Frontal cortex (tissue), 4 donors: ENCODE measurements at places on chromosomes 12 and 14.

GRCh38 chr14:62247266-62247665 is 485.0 kb downstream of the SNAPC1 start:
- no peak for DNase-seq

GRCh38 chr12:75568393-75568792 is 57.0 kb upstream of the KRR1 start:
- no peak for DNase-seq

- DNase-seq, result no peak
These were observed 65.1 kb upstream of the DYNC1H1 start for GRCh38 chr14:101899263-101899662.

DNA sequence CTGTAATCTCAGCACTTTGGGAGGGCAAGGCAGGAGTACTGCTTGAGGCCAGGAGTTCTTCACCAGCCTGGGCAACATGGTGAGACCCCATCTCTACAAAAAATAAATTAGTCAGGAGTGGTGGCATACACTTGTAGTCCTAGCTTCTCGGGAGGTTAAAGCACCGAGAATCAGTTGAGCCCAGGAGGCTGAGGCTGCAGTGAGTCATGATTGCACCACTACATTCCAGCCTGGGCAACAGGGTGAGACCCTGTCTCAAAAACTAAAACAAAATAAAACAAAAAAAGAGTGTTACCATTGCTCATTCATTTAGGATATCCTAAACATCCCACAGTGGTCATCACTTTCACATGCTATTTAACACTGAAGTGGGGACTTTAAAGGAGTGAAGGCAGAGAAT is 7.8 kb downstream of the NEK9 start:
- no peak for DNase-seq

GRCh38 chr12:49796155-49796554 is 32.1 kb downstream of the NCKAP5L start:
- no peak for DNase-seq

GRCh38 chr12:132646850-132647249 is 28.3 kb downstream of the P2RX2 start:
- no peak for DNase-seq

DNA sequence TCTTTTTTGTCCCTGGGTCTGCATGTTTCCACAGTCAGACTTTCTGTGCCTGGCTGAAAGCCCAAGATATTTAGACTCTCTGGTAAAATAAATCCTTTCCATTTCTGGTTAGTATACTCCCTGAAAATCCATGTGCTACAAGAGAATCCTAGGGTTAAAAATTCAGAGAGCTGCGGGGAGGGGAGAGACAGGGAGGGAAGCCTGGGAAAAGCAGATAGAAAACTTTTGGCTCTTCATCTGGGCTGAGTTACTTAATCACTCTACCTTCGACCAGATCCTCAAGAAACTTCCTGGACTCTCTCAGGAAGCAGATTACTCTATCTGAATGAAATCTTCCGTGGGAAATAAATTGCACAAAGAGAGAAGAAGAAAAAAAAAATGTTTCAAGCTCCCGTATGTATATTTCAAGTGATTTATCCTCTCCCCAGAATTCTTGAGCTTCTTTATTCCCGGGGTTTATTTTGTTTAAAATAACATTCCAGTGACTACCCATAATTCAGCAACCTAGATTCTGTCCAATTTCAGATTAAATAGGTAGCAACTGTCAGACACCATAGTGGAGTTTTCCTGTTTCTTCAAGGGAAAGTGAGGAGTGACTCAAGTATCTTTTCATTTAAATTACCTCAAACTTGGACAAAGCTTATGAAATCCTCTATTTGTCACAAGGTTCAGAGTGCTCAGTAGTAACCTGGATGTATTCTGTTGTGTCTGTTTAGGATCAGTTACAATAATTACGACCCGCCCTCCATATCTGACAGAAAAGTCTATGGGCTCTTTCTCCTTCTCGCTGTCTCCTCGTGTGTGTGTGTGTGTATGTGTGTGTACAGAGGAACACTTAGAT is 163.7 kb downstream of the MYRFL start:
- DNase-seq, result no peak

GRCh38 chr14:22577334-22577908 is 11.6 kb downstream of the DAD1 start:
- no peak for DNase-seq

DNA sequence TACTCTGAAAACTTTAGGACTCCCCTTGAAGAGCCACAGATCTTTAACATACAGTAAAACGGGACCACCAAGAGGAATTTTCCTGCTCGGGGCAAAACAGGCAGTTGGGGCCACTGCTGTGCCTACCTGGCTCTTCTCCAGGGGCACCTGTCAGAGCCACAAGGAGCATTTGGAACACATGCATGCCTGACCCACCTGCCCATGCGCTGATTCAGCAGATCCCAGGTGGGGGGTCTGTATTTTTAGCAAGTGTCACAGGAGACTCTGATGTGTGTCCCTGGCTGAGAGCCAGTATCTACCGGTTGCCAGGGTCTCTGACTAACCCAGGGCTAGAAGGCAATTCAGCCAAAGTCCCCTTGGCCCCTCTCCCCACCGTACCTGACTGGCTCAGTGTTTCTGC is 6.5 kb downstream of the CTDSP2 start:
- no peak for DNase-seq

DNA sequence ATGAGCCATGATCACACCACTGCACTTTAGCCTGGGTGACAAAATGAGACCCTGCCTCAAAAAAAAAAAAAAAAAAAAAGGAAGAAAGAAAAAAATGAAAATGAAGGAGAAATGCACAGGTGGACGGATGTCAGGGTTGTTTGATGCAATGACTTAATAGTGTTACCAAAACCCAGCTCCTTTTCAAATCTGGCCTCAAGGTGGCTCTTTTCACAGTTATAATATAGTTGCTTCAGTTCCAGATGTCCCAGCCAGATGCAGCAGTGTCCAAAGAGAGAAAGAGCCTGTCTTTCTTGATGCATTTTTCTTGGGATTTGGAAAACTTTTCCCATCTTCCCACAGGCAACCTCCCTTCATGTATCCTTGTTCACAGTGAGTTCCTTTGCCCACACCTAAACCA is 36.5 kb downstream of the KCNMB4 start:
- DNase-seq, result no peak

DNA sequence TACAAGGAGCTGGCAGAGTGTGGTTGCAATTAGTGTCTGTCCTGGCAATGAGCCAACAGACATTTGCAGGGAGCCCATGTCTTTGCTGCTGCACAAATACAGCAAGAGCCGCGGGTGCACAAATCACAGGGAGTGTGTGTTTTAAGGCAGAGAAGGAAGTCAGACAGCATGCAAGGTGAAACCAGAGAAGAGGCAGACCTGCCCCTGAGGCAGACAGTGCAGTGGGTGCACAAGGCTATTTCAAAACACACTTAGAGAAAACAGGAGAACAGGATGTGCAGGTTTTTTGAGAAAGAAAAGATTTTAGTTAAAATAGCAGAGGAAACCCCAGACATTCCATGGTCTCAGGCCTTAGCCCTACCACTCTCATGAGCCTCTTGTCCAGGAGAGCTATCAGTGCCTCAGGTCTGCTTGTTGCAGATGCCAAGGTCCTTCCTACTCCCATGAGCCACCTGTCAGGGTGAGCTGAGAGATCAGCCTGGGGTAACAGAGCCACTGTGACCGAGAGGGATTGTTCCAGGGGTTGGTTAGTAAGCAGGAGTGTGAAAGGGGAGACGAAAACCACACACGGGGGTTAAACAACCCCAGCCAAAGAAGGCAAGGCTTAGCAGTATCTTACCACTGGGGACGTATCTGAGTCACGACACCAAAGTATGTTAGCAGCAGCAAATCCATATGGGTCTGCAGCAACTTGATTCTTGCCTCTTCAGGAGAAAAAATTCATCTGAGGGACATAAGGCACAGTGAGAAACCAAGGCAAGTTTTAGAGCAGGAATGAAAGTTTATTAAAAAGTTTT is 78.1 kb downstream of the C14orf132 start:
- no peak for DNase-seq

DNA sequence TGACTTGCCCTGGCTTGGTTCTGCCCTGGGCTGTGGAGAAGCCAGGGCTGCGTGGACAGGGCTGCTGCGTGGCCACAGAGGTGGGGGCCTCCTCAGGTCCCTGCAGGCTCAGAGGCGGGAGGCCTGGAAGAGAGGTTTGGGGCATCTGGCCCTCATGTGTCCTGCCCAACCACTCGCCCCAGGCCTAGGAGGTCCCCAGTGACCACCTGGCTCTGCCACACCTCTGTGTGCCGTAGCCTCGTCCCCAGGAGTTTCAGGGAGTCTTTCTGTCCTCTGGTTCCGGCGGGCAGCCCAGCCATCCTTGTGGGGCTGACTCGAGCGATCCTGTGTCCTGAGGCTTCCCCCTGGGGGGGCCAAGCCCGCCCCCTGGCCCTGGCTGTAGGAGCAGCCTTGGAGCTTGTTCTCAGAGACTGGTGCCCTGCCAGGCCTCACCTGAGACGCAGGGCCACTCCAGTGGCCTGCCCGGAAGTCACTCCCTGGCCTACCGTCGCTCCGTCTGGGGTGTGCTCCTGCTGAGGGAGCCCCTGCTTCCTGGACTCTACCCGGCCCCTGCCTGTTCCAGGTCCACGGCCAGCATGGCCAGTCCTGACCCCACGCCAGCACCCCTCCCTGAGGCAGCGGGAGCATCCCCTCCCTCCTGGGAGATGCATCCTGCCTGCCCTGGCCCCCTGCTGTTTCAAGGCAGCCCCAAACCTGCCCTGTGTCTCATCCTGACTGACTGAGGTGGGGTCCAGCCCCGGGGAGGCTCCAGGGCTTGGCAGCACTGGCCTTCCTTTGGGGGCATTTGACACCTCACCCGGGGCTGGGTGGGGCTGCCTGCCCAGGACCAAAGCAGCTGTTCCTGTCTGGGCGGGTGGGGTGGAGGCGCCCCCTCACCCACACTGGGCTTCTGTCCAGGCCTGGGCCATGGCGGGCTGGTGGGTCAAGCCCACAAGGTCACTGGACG is 13.9 kb downstream of the ASPG start:
- DNase-seq, result no peak

DNA sequence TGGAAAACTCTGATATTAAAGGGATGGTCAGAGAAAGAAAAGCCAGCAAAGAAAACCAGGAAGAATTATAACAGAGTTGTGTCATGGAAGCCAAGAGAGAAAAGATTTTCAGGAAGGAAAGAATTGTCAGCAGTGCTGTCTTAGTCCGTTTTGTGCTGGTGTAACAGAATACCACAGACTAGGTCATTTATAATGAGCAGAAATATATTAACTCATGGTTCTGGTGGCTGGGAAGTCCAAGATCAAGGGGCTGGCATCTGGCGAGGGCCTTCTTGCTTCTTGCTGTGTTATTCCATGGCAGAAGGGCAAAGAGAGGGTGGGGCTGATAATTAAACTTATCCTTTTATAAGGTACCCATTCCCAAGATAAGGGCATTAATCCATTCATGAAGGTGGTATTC is 6.4 kb upstream of the INHBE start:
- DNase-seq, result no peak

DNA sequence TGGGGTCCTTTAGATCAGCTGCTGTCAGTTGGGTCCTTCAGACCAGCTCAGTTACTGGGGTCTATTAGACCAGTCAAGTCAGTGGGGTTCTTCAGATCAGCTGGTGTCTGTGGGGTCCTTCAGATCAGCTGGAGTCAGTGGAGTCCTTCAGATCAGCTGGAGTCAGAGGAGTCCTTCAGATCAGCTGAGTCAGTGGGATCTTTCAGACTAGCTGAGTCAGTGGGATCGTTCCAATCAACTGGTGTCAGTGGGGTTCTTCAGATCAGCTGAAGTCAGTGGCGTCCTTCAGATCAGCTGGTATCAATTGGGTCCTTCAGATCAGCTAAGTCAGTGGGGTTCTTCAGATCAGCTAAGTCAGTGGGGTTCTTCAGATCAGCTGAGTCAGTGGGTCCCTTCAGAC is 14.7 kb upstream of the LPCAT3 start:
- no peak for DNase-seq

GRCh38 chr14:75258079-75258802 is 20.4 kb upstream of the FOS start:
- DNase-seq, result no peak

- DNase-seq, result no peak
These were observed 33.4 kb downstream of the CDC42BPB start for GRCh38 chr14:103023881-103024473.

DNA sequence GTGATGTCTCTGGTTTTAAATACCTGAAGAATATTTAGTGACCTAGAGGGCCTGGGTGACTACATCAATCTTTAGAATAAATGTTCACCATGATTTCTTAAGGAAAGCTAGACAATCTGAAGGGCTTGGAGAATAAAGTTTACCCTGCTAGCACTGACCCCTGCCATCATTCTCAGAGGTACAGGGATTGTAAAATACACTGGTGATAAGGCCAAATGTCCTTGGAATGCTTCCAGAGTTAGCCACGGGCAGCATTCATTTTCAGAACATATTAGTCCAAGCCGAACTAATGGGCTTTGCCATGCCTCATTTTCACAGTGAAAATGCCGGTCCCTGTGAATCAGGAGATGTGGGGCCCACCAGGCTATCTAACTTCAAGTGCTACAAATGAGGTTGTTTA is 1381.7 kb upstream of the SEL1L start:
- DNase-seq, result no peak

GRCh38 chr14:92510972-92511371 is 2.6 kb upstream of the RIN3 start:
- no peak for DNase-seq

- no peak for DNase-seq
These were observed 140.7 kb downstream of the DPF3 start for GRCh38 chr14:72753044-72753710.

- DNase-seq, result no peak
These were observed 3.5 kb upstream of the PTPN6 start for GRCh38 chr12:6947615-6948014.

DNA sequence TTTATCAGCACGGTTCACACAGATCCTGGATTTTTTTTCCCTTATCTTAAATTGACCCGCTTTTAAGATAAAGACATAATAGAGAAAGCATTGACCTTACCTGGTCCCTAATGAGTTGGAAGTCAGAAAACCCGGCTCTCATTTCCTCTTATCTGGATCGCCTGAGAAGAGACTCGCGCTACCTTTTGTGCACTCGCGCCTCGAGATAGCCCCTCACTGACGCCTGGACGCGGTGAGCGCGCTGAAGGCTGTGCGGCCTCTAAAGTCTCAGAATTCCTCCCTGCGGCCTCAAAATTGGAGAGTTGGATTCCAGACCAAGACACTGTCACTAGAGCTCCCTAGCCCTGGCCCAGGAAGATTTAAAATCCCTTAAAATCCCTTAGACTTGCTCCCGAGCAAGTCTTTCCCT is 7.0 kb downstream of the NKX2-1 start:
- DNase-seq, result no peak

- no peak for DNase-seq
These were observed 8.4 kb upstream of the EP400 start for GRCh38 chr12:131941116-131941986.

DNA sequence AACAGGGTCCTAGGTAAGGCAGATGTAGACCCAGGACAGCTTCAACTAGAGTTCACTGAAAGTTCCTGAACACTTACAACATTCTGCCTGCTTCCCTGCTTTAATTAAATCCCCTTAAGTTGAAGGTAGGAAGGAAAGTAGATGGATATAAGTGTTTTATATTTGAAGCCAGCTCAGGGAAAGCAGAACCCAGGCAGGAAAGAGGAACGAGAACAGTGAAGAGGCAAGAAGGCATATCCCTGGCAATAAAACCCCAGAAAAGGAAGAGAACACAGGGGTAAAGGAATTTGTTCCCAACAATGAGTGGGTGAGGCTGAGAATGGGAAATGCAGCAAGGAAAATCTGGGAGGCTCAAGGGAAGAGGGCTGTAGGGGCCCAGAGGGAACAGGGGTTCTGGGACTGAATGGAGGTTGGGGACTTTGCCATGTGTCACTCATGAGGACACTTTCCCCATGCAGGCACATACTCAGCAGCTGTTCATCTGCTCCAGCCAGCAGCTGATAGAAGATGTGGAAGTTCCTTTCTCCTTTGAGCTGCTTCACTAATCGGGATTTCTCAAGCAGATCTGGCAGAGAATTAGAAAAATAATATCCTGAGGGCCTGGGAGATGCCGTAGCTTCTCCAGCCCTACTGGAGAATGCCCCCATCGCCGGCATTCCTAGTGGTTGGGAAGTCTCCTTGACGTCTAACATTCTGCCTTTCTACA is 3.7 kb downstream of the MYO1A start:
- DNase-seq, result no peak
